ENCODE measurements at places on chromosomes 16 and 17.

DNA sequence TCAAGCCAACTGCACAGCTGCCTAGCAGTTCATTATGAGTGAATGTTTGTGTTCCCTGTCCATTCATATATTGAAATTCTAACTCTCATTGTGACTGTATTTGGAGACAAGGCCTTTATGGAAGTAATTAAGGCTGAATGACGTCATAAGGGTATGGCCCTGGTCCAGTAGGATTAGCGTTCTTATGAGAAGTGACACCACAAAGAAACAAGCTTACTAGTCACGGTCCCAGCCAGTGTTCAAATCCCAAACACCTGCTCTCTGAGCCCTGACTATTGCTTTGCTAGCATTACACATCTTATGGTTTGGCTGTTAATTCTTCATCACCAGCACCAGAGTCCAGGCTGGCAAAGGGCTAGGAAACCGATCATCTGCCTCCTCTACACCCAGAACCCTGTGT, 2.2 kb downstream of the ZNF668 start:
- peak; percentile 64 for DNase-seq

GRCh38 chr17:36657763-36658490, 56.5 kb downstream of the MRM1 start:
- DNase-seq = no peak

GRCh38 chr17:56985371-56986162, 7.6 kb downstream of the SCPEP1 start:
- no peak for DNase-seq

DNA sequence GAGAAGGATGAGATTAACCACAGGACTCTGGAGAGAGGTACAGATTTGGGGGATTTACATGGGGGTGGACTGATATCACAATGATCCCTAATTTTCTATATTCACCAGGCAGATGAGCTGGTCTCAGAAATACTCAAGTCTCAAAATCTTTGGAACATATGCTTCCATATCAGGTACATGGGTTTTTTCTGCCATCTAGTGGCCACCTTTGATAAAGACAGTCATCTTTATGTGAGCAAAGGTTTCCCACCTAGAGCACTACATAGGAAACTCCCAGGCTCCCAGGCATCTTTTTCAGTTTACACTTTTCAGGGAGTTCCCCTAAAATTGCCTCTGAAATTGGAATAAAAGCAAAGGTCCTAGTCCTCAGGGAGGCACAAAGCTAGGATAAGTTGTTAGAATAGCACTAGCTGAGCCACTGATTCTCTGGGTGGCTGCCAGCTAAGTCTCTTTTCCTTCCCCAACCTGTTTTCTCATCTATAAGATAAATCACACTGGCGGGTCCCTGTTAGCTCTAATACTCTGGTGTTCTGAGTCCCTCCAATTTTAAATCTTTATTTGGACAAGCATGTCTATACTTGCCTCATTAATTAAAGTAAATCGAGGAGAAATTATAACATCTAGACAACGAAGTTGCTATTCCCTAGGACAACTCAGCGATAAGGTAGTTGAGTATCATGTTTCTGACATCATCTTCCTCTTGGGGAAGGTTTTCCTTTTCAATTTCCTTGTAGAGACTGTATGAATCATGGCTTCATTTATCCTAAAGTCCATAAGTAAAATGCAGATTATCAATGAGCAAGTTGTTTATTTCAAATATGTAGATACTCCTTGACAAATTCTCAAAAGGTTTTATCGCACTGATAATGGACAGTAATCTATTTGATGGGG, 19.0 kb upstream of the MON1B start:
- peak; percentile 54 for DNase-seq

DNA sequence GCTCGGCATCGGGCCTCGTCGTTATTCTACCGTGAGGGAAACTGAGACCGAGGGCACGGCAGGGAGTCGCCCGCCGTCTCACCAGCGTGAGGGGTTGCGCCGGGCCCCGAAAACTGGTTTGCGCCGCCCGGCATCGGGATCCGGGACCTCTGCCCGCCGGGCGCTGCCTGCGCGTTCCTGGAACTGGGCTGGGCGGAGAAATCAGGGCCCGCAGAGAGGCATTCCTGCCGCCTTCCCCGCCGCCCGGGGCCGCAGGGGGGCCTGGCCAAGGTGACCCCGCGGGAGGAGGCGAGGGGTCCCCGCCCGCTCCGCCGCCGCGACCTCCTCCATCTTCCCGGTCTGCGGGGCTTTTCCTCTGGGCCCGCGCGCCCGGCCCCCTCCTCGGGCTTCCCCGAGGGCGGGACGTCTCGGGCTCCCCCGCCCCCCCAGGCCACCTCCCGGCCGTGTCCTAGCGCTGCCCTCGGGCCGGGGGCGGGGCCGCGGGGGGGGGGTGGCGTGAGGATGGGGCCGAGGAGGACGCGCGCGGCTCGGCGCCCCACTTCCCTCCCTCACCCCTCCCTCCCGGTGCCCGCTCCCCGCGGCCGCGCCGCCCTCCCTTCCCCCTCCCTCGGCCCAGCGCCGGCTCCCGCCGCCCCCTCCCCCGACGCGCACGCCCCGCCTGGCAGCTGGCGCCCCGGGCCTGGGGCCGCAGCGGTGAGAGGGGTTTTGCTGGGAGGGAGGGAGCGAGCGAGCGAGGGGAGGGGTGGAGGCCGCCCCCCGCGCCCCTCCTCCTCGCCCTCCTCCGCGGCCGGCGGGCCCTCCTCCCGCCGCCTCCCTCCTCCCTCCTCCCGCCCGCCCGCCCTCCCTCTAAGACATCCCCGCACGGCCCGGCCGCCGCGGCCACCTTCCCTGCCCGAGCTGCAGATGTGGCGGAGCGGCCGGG, at the start of gene GLIS2:
Gene GLIS2 (plus strand): TSS at position 882 of the 922 bp plus-strand sequence. CDS start 16,214 bp downstream, outside the sequence.
- DNase-seq = peak; percentile 80

- DNase-seq = no peak
Observed at GRCh38 chr17:62008294-62008693, 56.8 kb downstream of the MED13 start.

GRCh38 chr16:53785044-53785443, 81.1 kb downstream of the FTO start:
- DNase-seq = no peak

DNA sequence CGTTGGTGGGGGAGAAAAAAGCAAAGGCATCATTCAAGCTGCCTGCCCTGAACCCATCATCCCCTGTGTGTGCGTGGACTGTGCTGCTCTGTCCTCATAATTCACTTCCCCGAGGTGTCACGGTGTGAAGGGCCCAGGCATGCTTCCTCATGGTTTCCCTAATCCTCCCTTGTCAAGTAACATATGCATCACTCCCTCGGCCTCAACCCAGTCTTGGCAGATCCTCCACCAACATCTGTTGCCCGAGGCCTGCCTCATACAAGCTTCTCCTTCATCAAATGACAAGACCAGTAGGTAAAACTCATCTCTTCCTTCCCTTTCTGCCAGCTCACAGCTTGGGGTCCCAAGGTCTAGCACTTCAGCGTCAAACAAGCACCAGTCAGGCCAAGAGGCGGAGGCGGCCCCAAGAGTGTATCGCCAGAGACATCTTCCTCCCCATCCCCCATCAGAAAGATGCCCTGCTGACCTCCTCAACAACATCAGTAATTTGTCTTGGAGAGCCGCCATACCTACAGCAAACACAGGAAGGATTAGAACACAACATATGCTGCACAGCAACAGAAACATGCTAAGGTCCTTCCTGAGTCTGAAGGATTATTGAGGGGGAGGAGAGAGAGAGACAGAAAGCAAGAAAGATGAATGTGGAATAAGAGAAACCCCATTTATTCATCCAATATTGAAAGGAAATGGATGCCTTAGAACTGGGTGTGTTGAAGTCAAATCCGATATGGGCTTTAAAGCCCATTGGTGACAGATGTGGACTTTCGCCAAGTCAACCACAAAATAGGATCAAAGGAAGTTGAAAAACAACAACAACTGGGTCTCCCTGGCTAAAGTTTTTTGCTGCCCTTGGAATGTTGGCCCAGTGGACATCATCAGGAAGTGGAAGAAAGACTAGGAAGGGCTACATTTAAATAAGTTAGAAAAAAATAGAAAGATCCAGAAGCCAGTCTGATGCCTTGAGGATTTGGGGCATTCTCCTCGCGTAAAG, 38.4 kb downstream of the SOX9 start:
- peak; percentile 88 for DNase-seq

DNA sequence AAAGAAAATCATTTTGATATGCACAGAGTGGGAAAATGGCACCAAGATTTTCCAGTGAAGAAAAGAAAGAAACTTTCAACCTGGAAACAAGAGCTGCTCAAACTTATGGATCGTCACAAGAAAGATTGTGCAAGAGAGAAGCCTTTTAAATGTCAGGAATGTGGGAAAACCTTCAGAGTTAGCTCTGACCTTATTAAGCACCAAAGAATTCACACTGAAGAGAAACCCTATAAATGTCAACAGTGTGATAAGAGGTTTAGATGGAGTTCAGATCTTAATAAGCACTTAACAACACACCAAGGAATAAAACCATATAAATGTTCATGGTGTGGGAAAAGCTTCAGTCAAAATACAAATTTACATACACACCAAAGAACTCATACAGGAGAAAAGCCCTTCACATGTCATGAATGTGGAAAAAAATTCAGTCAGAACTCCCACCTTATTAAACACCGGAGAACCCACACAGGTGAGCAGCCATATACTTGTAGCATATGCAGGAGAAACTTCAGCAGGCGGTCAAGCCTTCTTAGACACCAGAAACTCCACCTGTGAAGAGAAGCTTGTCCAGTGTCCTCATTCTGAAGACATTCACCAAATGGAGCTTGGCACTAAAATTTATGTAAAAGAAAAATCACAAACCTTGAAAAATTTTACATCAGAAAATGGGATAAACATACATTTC, 12.2 kb downstream of the ZNF75A start:
- peak; percentile 40 for DNase-seq

DNA sequence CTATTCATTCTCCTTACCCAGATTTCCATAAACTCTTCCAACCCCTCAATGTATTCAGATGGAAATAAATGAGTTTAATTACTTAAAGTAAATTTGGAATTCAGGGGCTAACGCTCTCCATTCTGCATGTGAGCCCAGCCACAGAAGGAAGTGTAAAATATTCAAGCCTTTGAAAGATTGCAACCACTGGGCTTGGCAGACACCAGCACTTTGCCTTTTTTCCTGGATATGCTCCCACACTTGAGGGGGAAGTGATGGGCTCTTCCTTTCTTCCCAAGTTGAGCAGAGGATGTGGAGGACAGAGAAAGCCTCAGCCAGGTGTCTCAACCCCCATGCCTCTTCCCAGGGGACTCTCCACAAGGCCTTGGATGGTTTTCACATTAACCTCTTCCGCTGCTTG, 825.1 kb upstream of the EEF2KMT start:
- DNase-seq = no peak

DNA sequence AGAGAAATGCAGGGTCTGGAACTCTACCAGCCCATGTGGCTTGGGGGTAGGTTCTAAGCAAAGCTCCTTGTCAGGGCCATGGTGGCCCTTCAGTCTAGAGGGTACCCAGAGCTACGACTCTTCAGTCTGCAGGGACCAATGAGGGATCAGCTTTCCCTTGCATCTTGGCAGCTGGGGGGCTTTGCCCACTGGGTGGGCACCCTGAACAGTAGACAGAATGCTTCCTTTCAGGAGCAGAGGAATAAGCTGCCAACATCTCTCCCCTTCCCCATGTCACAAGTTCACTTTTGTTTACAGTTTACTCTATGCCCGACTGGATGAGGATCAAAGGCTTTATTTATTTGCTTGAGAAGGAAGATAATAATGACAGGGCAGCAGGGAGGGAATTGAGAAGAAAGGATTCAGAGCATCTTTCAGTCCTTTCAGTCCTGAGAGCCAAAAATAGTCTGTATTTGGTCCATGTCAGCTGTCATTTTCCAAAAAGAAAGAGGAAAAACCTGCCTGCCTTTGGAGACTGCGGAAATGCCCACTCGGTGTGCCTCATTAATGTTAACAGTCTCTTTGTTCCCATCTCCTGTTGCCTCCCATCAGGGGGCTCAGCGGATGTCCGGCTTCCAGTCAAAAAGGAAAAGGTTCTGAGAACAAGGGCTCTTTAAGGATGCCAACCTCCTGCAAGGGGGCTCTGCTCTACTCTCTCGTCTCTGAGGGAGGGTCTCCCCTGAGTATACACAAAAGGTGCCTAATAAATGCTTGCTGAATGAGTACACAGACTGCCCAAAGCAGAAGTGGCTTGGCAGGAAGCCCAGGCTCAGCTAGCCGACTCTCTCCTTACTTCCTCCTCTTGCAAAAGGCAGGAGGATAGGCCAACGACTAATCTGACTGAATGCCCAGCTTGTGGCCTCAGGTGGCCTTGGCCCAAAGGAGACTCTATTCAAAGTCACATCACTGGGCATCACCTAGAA, 17.1 kb downstream of the TRAF4 start:
- peak; percentile 45 for DNase-seq

- DNase-seq = no peak
Observed at GRCh38 chr17:14875557-14876412, 389.3 kb downstream of the PMP22 start.

DNA sequence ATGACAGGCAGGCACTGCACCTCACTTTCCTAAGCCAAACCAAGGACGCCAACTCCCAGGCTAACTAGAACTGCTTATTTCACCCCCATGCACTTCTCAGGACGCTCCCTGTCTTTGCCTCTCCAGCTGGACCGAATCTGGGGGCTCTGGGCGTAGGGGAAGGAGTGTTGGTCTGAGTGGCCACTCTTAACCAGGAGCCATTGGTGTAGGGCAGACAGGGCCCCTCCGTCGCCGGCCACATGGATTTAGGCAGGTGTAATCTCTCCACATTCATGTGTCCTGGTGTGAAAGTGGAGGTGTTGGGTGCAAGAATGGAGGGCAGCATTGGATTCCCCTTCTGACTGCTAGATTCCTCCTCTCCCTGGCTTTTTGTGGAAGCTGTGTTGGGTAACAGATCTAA, 9.8 kb downstream of the ATP2C2 start:
- DNase-seq = no peak

- no peak for DNase-seq
Observed at GRCh38 chr16:11576427-11577289, 10.1 kb downstream of the LITAF start.

GRCh38 chr17:37719866-37720265, 25.0 kb downstream of the HNF1B start:
- DNase-seq = no peak

GRCh38 chr16:10870808-10871156, 6.2 kb upstream of the CIITA start:
- DNase-seq = no peak

DNA sequence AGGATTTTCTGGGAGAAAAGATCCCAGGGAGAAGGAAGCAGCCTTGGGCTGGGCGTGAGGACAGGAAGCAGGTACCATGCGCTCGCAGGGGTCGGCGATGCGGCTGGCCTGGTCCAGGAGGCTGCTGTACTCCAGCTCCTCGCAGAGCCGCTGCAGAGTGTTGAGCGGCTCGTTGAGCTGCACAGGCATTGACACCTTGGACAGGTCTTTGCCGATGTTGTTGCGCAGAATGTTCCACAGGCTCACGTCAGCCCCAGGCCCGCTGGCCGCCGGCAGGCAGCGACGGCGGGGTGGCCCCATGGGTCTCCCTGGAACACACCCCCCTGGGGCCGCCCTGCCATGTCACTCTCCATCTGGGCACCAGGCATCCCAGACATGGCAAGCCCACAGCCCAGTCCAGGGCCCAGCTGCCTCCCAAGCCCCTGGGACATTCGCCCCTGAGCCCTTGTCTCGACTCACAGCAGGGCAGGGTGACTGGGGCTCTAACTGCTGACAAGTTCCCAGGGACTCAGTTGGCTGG, 8.0 kb downstream of the OSBPL7 start:
- DNase-seq = no peak

GRCh38 chr16:57462978-57463362, 491 bp downstream of the POLR2C start:
- DNase-seq = no peak
